ENCODE measurements at places on chromosomes 3 and 15. TPM values are rescaled to one million over a fixed set of nuclear protein-coding genes. Genes with fewer than 3 reads are reported as not detected.

TRH gene
- total RNA-seq: not detected

SAXO2 gene
- 5.7 TPM for total RNA-seq

DVL3 gene
- total RNA-seq: 60.7 TPM

STRIT1 gene
- not detected for total RNA-seq

CEP70 gene
- total RNA-seq: 38.7 TPM

LTF gene
- total RNA-seq: not detected

SLC24A1 gene
- 15.9 TPM for total RNA-seq

IGSF10 gene
- total RNA-seq: 0.02 TPM

IMPG2 gene
- 0.20 TPM for total RNA-seq

RETNLB gene
- total RNA-seq: not detected

RTP3 gene
- not detected for total RNA-seq

NME9 gene
- 0.79 TPM for total RNA-seq

TF gene
- 10.4 TPM for total RNA-seq
